ENCODE measurements at places on chromosomes 11 and 22.

- no peak for DNase-seq
Measured at GRCh38 chr11:67409781-67410368, 5.6 kb upstream of the CARNS1 start.

DNA sequence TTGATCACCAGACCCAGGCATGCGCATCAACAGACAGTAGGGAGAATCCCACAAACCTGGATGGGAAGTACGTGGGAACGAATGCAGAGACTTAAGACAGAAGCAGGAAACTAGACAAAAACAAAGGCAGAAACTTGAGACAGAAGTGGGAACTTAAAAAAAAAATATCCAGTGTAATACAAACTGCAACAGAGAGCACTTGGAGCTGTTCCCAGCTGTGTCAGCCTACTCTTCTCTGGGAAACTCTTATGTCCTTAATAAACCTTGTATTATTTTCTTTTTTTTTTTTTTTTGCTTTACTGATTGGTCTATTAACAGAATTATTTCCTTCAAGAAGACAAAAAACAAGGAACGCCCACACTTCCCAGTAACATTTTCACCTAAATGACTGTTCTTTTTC, 1818.1 kb upstream of the RAG2 start:
- no peak for DNase-seq

DNA sequence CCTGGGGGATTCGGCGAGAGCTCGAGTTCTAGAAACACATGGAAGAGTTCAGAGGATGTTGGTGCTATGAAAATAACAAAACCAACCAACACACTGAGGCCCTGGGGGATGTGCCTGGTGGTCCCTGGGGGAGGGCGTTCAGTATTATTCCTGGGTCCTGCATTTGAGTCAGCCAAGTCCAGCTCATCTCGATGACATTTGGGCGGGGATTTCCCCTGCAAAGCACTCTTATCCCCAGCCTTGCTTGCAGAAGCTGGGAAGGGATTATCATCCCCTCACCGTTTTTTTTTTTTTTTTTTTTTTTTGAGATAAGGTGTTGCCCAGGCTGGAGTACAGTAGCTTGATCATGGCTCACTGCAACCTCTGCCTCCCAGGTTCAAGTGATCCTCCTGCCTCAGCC, 2.1 kb upstream of the SMIM38 start:
- no peak for DNase-seq

- no peak for DNase-seq
Measured at GRCh38 chr11:124475265-124475664, 29.8 kb upstream of the OR8B8 start.

GRCh38 chr11:67584205-67584880, 731 bp downstream of the GSTP1 start:
- no peak for DNase-seq

DNA sequence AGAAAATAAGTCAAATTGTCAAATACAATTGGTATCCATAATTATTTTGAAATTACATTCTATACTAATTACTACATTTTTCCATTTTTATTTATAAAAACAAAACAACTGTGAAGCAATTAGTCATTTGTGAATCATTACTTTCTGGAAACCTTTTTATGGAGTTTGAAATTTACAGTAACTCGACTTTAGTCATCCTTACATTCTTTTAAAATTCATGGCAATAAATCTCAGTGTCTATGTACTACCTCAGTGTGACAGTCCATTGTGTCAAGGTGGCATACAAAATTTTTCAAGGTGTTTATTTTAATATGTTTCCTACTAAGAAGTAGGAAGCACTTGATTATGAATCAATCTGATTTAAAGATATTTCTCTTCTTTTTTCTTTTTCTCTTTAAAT, 1949.4 kb upstream of the RAG2 start:
- DNase-seq, result no peak

- DNase-seq, result no peak
Measured at GRCh38 chr11:77752516-77752915, 68.0 kb downstream of the RSF1 start.

GRCh38 chr11:61567286-61568061, 13.4 kb downstream of the SYT7 start:
- no peak for DNase-seq

Measured in activated naive CD4-positive, alpha-beta T cell treated with anti-CD3 and anti-CD28 coated beads, Interleukin-2, amount 50 U/mL, for 72 hours (primary cell).